ENCODE measurements at places on chromosomes 3 and 15. TPM values are rescaled to one million over a fixed set of nuclear protein-coding genes. Genes with fewer than 3 reads are reported as not detected.

Gene AADACL2
- total RNA-seq = not detected

Gene ZBTB38
- 16.9 TPM for total RNA-seq

Gene TMIE
- total RNA-seq = not detected

Gene TGM4
- total RNA-seq = 0.04 TPM

Gene GAP43
- 5.0 TPM for total RNA-seq

Gene SNX22
- 6.4 TPM for total RNA-seq

Gene CLRN1
- not detected for total RNA-seq

Gene NLGN1
- 27.7 TPM for total RNA-seq

Gene ZCWPW2
- 0.60 TPM for total RNA-seq

- H3K4me3 ChIP-seq = no peak overlapping the region
- H3K36me3 ChIP-seq = no peaks in the 10 kb centered on the region
- H3K4me1 ChIP-seq = no peaks in the 10 kb centered on the region
- no peak overlapping the region for H3K27ac ChIP-seq
- no peak for DNase-seq
These were observed 195.1 kb downstream of the DTWD1 start for GRCh38 chr15:49815950-49816349.

- DNase-seq = no peak
- no peaks in the 10 kb centered on the region for H3K27me3 ChIP-seq
- H3K27ac ChIP-seq = no peak overlapping the region
- H3K36me3 ChIP-seq = no peaks in the 10 kb centered on the region
These were observed 775.8 kb downstream of the ZPLD1 start for GRCh38 chr3:103210583-103210982.

GRCh38 chr3:52311576-52312119 lies 4.5 kb upstream of the DNAH1 start:
- DNase-seq = peak; percentile 99
- peak overlapping the region; percentile 89 for H3K27ac ChIP-seq
- H3K4me3 ChIP-seq = no peak overlapping the region
- peaks cover 40% of the 10 kb centered on the region for H3K4me1 ChIP-seq
- no peaks in the 10 kb centered on the region for H3K36me3 ChIP-seq

- H3K36me3 ChIP-seq = no peaks in the 10 kb centered on the region
- H3K4me3 ChIP-seq = no peak overlapping the region
- H3K4me1 ChIP-seq = peaks cover 28% of the 10 kb centered on the region
- DNase-seq = no peak
- no peaks in the 10 kb centered on the region for H3K27me3 ChIP-seq
These were observed 16.9 kb downstream of the POPDC2 start for GRCh38 chr3:119643528-119643927.

DNA sequence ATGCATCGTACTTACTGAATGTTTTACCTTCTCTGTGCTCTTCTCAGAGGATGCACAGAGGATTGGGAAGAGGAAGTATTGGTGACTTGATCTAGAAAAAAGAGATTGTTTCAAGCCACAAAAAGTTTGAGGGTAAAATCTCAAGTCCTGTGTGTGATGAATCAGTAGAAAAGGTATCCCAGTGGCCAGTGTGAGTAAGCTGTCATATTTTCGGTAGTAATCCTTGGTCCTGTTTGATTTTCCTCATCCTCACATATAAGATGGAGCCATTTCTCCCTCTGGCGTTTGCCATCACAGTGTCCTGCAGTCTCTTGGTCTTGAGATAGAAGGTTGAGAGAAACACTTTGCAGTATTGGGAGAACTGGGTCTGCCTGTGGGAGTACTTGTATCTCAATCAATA lies 166.8 kb downstream of the LPP start:
- H3K27ac ChIP-seq = no peak overlapping the region
- H3K4me1 ChIP-seq = no peaks in the 10 kb centered on the region
- DNase-seq = no peak
- H3K36me3 ChIP-seq = no peaks in the 10 kb centered on the region
- no peaks in the 10 kb centered on the region for H3K27me3 ChIP-seq

- H3K36me3 ChIP-seq = no peaks in the 10 kb centered on the region
- H3K27me3 ChIP-seq = no peaks in the 10 kb centered on the region
- H3K4me1 ChIP-seq = no peaks in the 10 kb centered on the region
- H3K4me3 ChIP-seq = no peak overlapping the region
- no peak overlapping the region for H3K27ac ChIP-seq
These were observed 183.2 kb upstream of the STAC start for GRCh38 chr3:36197151-36197550.

DNA sequence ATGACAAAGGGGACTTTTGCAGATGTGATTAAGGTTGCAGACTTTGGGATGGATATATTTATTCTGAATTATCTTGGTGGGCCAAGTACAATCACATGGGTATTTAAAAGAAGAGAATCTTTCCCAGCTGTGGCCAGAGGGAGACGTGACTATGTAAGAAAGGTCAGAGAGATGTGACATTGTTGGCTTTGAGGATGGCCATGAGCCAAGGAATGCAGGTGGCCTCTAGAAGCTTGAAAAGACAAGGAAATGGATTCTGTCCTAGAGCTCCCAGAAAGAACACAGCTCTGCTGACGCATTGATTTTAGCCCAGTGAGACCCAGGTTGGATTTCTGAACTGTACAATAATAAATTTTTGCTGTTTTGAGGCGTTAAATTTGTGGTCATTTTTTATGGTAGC lies 616.0 kb upstream of the TBL1XR1 start:
- H3K27ac ChIP-seq = no peak overlapping the region
- no peaks in the 10 kb centered on the region for H3K27me3 ChIP-seq
- H3K4me1 ChIP-seq = no peaks in the 10 kb centered on the region

GRCh38 chr3:71551311-71551919 lies 32.1 kb downstream of the FOXP1 start:
- DNase-seq = no peak
- no peak overlapping the region for H3K4me3 ChIP-seq
- no peaks in the 10 kb centered on the region for H3K36me3 ChIP-seq
- no peaks in the 10 kb centered on the region for H3K4me1 ChIP-seq

DNA sequence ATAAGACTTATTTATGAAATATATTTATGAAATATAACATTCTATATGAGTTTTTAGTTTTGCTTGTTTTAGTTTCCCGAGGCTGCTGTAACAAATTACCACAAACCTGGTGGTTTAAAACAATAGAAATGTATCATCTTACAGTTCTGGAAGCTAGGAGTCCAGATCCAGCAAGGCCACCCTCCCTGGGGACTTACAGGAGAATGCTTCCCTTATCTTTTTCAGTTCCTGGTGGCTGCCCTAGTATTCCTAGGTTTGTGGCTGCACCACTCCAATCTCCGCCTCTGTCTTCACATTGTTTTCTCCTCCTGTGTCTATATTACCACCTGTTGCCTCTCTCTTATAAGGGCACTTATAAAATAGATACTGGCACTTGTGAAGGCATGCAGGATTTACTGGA lies 877.8 kb downstream of the TUSC7 start:
- H3K36me3 ChIP-seq = no peaks in the 10 kb centered on the region
- no peaks in the 10 kb centered on the region for H3K27me3 ChIP-seq
- DNase-seq = no peak
- H3K27ac ChIP-seq = no peak overlapping the region
- H3K4me3 ChIP-seq = no peak overlapping the region
- peaks cover 32% of the 10 kb centered on the region for H3K4me1 ChIP-seq

All from neural progenitor cell (in vitro differentiated cells).